Breast epithelium (tissue), 4 donors: ENCODE measurements at places on chromosomes 5 and 9.

DNA sequence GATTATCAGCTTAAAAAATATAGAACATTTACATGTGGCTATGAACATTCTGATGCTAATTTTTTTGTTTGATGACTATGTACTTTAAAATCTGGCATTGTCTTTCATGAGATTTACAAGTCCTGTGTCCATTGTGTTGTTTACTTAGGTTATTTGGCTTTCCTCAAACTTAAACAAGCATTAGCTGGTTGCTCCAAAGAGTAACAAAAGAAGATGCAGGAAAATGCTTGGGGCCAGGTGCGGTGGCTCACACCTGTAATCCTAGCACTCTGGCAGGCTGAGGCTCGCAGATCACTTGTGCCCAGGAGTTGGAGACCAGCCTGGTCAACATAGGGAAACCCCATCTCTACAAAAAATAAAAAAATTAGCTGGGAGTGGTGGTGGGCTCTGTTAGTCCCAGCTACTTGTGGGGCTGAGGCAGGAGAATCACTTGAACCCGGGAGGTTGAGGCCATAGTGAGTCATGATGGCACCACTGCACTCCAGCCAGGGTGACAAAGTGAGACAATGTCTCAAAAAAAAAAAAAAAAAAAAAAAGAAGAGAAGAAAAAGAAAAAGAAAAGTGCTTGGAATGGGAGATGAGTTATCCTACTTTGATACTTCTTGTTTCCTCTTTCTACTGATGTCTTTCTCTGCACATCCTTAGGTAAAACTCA lies 39.7 kb downstream of the PAM start:
- H3K36me3 ChIP-seq, result no peaks in the 10 kb centered on the region
- no peak overlapping the region for H3K4me3 ChIP-seq
- H3K4me1 ChIP-seq, result no peaks in the 10 kb centered on the region
- H3K27ac ChIP-seq, result no peak overlapping the region
- no peak for DNase-seq

DNA sequence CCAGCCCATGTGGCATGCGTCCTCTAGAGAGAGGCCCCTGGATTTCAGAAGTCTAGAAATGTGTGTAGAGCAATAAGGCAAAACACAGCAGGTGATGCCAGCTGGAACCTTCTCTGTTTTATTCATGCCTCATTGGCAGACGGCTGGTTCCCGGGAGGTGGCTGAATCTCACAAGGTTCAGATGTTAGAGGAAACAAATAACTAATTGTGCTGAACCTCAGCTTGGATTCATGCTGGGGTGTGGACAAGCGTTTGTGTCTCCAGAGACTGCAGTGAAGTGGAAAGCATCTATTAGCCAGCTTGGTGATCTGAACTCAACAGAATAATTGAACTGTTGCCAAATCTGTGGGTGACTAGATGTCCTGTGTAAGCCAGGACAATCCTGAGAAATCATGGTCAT lies 131.1 kb upstream of the NR4A3 start:
- no peaks in the 10 kb centered on the region for H3K27me3 ChIP-seq
- DNase-seq, result no peak
- no peak overlapping the region for H3K27ac ChIP-seq
- H3K4me1 ChIP-seq, result no peaks in the 10 kb centered on the region
- no peak overlapping the region for H3K4me3 ChIP-seq

DNA sequence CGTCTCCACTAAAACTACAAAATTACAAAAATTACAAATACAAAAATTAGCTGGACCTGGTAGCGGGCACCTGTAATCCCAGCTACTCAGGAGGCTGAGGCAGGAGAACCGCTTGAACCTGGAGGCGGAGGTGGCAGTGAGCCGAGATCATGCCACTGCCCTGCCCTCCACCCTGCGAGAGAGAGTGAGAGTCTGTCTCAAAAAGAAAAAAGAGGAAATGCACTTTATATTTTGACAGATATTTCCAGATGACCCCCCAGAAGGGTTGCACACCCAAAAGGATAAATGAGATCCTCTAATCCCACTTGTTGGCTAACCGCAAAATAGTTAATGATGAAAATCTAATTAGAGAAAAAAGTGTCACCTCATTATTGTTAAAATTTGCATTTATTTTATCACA lies 2.2 kb downstream of the HSDL2 start:
- H3K36me3 ChIP-seq, result no peaks in the 10 kb centered on the region
- H3K4me3 ChIP-seq, result no peak overlapping the region
- no peak for DNase-seq
- H3K4me1 ChIP-seq, result peaks cover 5% of the 10 kb centered on the region
- no peaks in the 10 kb centered on the region for H3K27me3 ChIP-seq

DNA sequence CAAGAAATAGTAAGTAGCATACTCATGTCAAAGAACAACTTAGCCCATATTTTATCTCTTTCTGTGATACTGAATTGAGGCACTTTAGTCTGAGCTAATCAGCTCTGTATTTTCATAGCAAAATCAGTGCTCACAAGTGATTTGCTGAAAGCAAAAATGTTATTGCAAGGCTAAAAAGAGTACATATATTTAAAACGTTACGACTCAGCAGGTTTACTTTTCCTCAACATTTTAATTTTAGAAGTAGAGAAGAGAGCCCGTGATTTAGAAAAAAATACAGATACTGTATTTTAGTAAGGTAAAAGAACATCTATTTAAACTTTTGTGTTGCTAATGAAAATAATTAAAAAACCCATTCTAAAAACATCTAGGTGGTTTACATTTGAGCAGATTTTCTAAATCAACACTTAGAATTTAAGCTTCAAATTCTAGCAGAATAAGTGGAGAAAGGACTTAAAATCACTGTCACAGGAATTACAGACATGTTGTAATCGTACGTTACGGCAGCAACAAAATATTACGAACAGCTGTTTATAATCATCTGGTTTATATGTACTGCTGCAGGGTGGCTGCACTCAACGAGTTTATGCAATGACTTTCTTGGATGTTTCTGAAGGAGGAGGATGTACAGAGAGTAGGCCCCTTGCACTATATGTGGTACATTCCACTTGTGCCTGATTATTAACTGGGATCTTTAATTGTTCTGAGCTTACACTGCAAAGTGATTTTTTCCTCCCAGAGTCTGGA lies 20.1 kb downstream of the SREK1 start:
- peaks cover 9% of the 10 kb centered on the region for H3K36me3 ChIP-seq
- no peak overlapping the region for H3K4me3 ChIP-seq
- H3K4me1 ChIP-seq, result no peaks in the 10 kb centered on the region
- no peaks in the 10 kb centered on the region for H3K27me3 ChIP-seq

DNA sequence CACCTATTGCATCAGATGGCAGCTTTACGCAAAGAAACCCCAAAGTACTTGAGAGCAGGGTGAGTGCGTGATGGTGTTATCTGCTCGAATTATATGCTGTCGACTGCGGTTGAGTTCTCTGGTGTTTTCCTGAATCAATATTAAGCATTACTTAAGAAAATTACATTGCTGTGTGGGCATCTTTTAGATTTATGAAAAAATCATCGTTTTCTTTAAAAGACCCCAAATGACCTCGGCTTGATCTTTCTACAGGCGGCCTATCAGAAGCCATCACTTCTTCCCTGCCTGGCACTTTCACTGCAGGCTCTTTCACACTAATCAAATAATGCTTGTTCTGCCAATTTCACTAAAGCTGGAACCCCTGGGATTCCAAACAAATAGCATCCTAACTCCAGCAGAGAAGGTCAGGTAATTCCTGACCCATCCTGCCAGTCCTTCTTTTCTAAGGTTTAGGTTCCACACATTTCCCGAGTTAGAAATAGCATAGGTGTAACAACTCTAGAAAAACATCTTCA lies 1.7 kb downstream of the UBE2QL1 start:
- H3K36me3 ChIP-seq, result no peaks in the 10 kb centered on the region
- H3K4me1 ChIP-seq, result no peaks in the 10 kb centered on the region
- H3K27ac ChIP-seq, result no peak overlapping the region
- no peak for DNase-seq
- peak overlapping the region; percentile 48 for H3K4me3 ChIP-seq

GRCh38 chr5:50962934-50963872 lies 296.8 kb downstream of the PARP8 start:
- peaks cover 49% of the 10 kb centered on the region for H3K27me3 ChIP-seq
- H3K36me3 ChIP-seq, result no peaks in the 10 kb centered on the region
- no peaks in the 10 kb centered on the region for H3K4me1 ChIP-seq
- DNase-seq, result peak; percentile 78

DNA sequence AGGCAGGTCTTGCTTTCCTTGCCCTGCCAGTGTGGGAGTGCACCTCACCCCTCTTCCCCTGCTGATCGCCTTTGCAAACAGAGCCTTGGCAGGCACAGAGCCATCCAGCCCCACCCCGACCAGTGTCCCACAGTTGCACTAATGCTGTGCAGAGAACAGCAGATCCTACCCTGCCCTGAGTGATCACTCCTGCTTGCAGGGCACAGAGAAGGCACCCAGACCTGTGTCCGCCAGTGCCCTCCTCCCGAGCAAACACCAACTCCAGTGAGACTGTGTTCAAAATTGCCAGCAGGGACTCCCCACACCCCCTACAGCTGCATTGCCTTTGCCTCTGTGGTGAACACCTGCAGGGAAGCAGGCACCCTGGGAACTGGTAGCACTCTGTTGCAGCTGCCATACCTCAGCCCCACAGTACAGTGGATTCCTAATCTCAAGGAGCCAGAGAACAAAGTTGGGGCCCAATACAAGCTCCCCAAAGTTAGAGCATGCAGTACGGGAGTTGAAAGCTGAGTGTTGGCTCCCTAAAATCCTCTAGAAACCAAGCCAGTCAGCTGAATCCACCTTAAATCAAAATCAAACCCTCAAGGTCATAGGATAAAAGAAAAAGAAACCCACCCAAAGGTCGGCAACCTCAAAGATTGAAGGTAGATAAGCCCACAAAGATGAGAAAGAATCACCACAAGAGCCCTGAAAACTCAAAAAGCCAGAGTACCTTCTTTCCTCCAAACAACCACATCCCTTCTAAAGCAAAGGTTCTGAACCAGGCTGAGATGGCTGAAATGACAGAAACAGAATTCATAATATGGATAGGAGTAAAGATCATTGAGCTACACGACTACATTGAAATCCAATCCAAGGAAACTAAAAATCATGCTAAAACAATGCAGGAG lies 92.9 kb upstream of the PIK3R1 start:
- no peak for DNase-seq
- no peak overlapping the region for H3K27ac ChIP-seq
- H3K27me3 ChIP-seq, result no peaks in the 10 kb centered on the region
- no peak overlapping the region for H3K4me3 ChIP-seq
- no peaks in the 10 kb centered on the region for H3K4me1 ChIP-seq

DNA sequence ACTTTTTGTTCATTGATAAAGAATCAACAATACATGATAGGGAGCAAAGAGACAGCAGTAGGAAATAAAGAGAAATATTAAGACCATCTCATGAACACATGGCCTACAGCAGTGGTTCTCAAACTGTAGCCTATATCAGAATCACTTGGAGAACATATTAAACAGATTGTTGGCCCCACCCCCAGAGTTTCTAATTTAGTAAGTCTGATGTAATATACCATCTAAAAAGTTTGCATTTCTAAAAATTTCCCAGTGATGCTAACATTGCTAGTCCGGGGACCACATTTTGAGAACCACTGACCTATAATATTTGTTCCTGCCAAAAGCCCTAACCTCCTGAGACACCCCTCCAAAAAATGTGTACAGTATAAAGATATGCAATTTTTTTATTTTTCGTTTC lies 306.2 kb upstream of the NREP start:
- H3K4me3 ChIP-seq, result no peak overlapping the region
- no peaks in the 10 kb centered on the region for H3K36me3 ChIP-seq
- H3K27me3 ChIP-seq, result no peaks in the 10 kb centered on the region
- no peak for DNase-seq
- no peaks in the 10 kb centered on the region for H3K4me1 ChIP-seq

GRCh38 chr5:152094060-152094459 lies 169.4 kb upstream of the GLRA1 start:
- no peaks in the 10 kb centered on the region for H3K27me3 ChIP-seq
- H3K36me3 ChIP-seq, result no peaks in the 10 kb centered on the region
- no peak overlapping the region for H3K4me3 ChIP-seq
- H3K4me1 ChIP-seq, result no peaks in the 10 kb centered on the region
- no peak overlapping the region for H3K27ac ChIP-seq
